Suppressor macrophage treated with lipopolysaccharide for 1 hour (primary cell): ENCODE measurements at places on chromosomes 6 and 20.

DNA sequence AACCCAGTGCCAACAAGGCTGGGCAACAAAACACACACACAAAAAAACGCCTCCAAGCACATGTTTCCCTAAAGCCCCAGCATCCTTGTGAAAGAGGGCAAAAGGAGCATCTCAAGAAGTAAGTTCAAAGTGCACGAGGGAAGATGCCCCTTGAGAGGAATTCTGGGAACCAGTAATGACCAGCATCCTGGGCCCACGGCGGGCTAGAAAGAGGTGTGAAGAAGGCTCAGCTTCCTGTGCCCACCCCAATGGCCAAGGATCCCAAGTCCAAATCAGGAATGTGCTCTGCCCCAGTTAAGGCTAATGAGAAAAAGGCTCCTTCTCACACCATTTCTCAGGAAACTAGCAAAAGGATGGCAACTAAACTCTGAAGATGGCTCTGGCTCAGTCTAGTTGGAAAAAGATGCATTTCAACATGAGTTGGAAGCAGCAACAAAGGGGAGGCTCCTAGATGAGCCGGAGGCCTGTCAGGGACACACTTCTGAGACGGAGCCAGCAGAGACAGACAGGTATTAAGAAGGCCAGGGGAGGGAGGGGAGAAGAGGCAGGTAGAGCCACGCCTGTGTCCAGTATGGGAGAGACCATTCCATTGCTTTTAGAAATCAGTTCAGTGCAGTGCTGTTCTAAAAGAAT lies 3.2 kb downstream of the RIMS4 start:
- no peak for DNase-seq

DNA sequence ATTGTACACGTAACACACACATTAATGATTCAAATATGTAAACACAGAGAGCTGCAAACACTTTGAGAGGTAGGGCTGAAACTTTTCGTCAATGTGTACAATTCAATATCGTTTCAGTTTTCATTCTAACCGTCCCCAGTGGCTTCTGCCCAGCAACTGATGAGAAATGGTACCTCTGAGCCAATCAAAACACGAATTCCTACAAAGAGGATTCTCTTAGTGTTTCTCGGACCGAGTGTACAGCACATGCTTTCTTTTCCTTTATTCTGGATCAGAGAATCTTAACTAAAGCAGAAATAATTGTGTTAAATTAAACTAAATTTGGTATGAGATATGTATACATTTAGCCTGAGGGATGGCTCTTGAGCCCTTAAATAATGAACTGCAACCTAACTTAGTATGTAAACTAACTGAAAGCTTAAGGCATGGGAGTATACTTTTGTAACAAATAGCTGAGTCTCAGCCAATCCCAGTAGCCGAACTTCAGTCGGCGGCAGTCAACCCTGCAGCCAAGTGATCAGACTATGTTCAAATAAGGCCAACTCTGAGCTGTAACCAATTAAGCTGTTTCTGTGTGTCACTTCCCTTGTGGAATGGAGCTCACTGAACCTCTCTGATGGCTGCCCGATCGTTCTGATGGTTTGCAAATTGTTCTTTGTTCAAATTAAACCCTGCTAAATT lies 16.1 kb downstream of the BTN2A1 start:
- peak; percentile 91 for DNase-seq

GRCh38 chr6:87617405-87617804 lies 27.5 kb downstream of the ORC3 start:
- no peak for DNase-seq

GRCh38 chr20:61254881-61255626 lies 3.0 kb downstream of the CDH4 start:
- no peak for DNase-seq

DNA sequence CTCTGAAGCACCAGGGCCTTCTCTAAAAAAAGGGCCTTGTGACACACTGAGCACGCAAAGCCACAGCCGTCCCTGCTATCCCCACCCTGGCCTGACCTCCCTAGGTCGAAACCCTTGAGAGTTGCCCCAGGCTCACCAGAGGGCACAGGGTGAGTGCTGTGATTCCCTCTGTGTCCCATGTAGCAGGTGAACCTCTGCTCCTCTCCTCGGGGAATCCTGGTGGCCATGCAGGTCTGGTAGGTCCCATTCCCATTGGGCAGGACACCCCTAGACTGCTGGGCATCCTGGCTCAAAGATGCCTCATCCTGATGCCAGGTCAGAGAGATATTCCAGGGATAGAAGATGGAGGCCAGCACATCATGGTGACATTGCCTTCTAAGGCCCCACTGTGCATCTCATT lies 20.9 kb downstream of the HLA-F start:
- DNase-seq = no peak

DNA sequence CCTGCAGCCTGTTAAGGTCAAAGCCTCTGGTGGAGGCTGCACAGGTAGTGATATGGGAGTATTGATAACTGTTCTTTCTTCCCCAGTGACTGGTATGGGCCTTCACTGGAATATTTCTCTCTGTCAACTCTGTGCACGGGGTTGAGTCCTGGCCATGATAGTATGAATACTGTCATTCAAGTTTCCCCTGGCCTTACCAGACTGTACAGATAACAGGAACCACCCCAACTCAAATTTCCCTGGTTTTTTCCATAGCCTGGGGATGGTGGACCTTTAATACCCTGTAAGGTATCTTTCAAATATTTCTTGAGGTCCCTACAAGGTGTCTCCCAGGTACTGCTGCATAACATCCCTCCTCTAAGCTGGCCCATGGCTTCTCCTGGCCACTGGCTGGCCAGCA lies 51.4 kb upstream of the TNFAIP3 start:
- peak; percentile 85 for DNase-seq

DNA sequence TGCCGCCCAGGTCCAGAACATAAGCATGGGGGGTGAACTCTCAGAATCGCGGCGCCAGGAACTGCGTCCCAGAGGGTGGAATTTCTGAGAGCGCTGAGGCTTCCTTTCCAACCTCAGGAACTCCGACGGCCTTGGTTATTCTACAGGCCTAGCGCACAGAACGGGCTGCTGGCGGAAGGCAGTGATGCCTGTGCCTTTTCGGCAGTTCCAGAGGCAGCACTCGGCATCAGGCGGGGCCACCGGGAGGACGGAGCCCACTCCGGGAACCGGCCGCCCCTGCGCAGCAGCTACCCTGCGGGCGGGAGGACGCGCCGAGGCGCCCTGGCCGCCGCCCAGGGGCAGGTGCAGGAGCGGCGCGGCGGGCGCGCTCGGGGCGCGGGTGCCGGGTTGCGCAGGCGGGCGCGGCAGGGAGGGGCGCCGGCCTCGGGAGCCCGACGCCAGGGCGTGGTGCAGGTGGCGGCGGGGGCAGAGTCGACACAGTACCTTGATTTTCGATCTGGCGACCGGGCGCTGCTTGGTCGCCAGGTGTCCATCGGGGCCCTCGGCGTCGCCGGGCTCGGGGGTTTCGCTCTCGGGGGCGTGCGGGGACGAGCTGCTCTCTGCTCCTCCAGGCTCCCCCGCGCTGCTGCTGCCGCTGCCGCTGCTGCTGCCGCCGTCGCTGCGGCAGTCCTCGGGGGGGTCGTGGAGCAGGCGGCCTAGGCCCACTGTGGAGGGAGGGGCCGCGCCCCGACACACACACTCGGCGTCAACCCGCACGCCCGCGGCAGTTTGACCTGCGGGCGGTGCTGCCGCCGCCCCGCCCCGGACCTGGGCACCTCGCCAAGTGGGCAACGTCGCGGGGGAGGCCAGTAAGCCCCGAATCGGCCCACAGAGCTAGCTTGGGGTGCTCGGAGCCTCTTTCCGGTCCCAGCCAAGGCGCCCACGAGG lies 1.3 kb downstream of the OVOL2 start:
- peak; percentile 30 for DNase-seq

- DNase-seq = no peak
Observed at GRCh38 chr6:25944688-25945574, 14.4 kb upstream of the SLC17A2 start.
